OCI-LY7 (cell line): ENCODE measurements at places on chromosomes 1 and 21. TPM values are rescaled to one million over a fixed set of nuclear protein-coding genes. Genes with fewer than 3 reads are reported as not detected.

ZNF593OS gene
- not detected in 2 replicates for total RNA-seq

OR2T11 gene
- 0.13 TPM in 1 of 2 replicates, not detected in the other for total RNA-seq

TNNT2 gene
- not detected in 2 replicates for total RNA-seq

ARTN gene
- 1.2 and 1.8 TPM in 2 replicates for total RNA-seq

SPATA46 gene
- total RNA-seq = not detected in 2 replicates

CYP4A22 gene
- total RNA-seq = not detected in 2 replicates

DNA sequence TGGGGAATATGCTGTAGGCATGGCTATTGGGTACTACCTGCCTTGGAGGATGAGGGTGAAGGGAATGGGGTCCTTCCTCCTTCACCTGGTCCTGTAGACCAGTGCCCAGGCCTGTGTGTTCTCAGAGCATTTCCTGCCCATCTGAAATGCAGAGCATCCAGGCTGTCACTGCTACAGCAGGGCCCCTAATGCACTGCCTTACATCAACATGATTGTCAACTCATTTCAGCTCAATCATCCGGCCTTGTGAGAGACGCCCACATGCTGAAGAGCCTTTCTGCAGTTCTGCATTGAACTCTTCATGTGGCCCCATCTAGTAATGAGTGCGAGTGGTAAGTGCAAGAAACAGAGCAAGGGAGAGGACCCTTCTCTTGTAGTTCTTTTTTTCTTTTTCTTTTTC, 39.8 kb upstream of the SRP9 start:
- DNase-seq = no peak

GRCh38 chr1:93237021-93237420, 56.5 kb downstream of the CCDC18 start:
- no peak for DNase-seq

GRCh38 chr1:224801844-224802490, 127.5 kb upstream of the DNAH14 start:
- DNase-seq = no peak

GRCh38 chr1:158000507-158000906, 7.1 kb downstream of the KIRREL1 start:
- DNase-seq = no peak

DNA sequence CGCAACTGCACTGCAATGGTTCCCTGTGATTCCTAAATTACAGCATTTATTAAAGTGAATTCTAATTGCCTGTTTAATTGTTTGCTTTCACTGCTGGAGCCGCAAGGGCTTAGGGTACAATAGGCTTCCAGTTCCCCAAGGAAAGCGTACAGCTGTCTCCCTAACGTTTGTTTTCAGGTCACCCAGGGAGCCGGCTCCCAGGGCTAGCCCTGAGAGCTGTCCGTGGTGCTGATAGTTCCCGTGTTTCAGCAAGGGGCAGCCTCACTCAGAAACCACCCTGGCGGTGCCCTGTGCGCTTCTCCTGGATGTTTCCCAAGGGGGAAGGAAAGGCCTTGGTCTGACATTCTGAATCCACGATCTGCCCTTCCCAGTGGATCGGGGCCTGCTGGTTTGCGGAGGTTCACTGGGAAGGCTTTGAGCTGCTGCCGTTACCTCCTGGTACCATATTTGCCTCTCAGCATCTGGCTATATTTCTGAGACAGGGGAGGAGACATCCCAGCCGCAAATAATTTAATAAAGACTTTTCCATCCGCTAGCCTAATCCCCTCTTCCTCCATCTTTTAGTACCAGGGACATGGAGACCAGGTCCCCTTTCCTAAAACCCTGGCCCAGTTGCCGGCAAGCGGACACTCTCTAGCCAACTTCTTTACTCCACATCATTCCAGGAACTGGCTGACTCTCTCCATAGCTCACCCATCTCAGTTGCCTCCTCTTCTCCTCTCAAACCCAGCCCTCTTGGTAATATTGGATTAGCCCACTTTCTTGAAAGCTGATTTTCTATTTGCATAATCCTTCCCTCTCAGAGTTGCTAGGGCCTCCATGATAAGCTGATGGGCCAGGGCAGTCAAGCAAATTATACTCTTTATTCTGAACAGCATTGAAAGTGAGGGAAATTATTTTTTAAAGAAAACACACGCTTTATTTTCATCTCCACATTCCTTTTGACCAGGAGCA, 149.0 kb downstream of the IGSF21 start:
- peak; percentile 60 for DNase-seq
